ENCODE measurements at places on chromosomes 2 and 18.

DNA sequence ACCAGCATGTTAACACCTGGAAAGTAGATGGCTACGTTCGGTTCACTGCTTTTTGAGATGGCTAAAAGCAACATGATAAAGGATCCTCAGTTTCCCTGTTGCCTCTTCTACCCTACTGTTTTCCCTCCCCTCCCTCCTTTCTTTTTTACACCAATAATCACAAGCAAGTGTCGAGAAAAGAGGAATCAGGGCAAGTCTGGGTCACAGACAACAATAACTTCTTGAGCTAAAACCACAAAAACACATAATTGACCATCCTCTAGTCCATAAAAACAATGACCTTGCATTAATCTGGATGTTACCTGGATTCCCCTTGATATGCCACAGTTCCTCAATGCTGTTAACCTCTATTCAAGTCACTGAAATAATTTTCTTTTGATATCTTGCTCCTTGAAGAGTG, 736.6 kb upstream of the GCFC2 start:
- DNase-seq: no peak

- no peak for DNase-seq
Measured at GRCh38 chr2:153510996-153511395, 32.4 kb upstream of the RPRM start.

GRCh38 chr2:7025082-7025481, 107.9 kb downstream of the RNF144A start:
- DNase-seq: no peak

GRCh38 chr18:78984941-78985784, 5.5 kb downstream of the SALL3 start:
- DNase-seq: no peak

GRCh38 chr18:44918142-44918476, 237.4 kb downstream of the SETBP1 start:
- DNase-seq: no peak

- no peak for DNase-seq
Measured at GRCh38 chr2:120866483-120867140, 130.9 kb downstream of the GLI2 start.

GRCh38 chr2:238469155-238469554, 42.4 kb downstream of the ASB1 start:
- no peak for DNase-seq

DNA sequence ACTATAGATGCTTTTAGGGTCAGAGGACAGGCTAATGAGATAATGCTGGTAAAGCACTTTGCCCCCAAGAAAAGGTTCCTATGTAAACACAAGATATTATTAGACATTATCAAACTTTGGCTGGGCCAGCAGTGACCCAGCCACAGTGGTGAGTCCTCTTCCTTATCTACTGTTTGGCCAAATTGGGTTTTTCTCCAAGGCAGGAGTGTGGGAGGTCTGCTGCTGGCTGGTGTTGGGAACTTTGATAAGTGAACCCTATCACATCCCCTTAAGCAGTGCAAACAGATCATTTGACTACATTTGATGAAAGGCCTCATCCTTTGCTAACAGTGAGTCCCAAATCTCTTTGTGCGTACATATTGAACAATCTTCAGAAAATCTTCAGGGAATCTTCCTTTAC, 16.2 kb downstream of the FZD7 start:
- no peak for DNase-seq

GRCh38 chr2:149744865-149745264, 157.3 kb upstream of the MMADHC start:
- DNase-seq: peak; percentile 74

GRCh38 chr2:151904807-151905206, 76.6 kb upstream of the ARL5A start:
- DNase-seq: no peak

DNA sequence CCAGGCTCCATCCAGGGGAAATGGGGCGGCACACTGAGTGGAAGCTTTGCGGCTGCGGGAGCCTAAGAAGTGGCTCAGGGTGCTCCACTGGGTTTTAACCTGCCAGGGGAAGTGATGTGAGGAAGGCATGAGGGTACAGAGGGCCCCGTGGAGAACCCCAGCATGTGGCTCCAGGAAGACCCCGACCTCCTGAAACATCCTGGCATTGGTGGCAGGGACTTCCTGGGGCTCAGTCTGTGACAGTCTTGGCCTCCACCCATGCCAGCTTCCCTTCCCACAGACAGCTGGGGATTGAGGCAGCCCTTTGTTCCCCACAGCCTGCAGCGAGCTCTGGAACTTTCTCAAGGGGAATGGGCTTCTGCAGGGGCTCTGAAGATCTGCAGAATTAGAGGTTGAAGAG, 146.6 kb downstream of the TNS1 start:
- no peak for DNase-seq

- DNase-seq: no peak
Measured at GRCh38 chr2:186269536-186269935, 216.5 kb upstream of the ZC3H15 start.

GRCh38 chr2:46858702-46859090, 56.9 kb downstream of the MCFD2 start:
- peak; percentile 90 for DNase-seq

DNA sequence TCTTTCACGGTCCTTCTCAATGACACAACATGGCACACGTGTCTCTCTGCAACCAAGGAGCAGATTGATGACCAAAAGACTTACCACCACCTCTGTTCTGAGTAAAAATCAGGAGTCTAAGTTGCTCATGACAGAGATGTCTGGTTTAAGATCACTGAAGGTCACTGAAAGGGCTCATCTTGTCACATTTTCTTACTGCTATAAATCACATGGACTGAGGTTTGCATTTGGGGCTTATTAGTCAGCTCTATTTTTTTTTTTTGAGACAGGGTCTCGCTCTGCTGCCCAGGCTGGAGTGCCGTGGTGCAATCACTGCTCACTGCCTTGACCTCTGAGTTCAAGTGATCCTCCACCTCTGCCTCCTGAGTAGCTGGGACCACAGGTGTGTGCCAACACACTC, 19.4 kb downstream of the CFLAR start:
- DNase-seq: no peak

- no peak for DNase-seq
Measured at GRCh38 chr2:176879426-176879995, 333.1 kb upstream of the HNRNPA3 start.

DNA sequence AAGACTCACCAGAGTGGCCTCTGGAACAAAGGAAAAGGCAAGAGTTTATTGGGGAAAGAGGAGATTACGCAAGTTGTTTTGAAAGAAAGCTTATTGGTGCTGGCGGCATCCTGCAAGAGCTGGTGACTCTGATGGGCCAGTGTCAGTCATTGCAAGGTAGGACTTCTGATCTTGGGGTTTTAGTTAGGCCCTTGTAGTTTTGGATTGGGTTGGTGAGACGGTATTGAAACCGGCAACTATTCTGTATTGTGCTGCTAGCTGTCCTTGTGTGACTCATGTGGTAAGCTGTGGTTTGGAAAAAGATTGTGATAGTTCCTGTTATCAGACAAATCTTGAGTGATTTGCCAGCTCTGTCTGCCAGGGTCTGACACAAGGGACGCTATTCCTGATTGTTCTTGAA, 159.1 kb upstream of the PIEZO2 start:
- DNase-seq: peak; percentile 18

- no peak for DNase-seq
Measured at GRCh38 chr2:188598551-188598950, 306.9 kb downstream of the GULP1 start.

GRCh38 chr2:149465873-149466272, 121.7 kb downstream of the MMADHC start:
- no peak for DNase-seq

DNA sequence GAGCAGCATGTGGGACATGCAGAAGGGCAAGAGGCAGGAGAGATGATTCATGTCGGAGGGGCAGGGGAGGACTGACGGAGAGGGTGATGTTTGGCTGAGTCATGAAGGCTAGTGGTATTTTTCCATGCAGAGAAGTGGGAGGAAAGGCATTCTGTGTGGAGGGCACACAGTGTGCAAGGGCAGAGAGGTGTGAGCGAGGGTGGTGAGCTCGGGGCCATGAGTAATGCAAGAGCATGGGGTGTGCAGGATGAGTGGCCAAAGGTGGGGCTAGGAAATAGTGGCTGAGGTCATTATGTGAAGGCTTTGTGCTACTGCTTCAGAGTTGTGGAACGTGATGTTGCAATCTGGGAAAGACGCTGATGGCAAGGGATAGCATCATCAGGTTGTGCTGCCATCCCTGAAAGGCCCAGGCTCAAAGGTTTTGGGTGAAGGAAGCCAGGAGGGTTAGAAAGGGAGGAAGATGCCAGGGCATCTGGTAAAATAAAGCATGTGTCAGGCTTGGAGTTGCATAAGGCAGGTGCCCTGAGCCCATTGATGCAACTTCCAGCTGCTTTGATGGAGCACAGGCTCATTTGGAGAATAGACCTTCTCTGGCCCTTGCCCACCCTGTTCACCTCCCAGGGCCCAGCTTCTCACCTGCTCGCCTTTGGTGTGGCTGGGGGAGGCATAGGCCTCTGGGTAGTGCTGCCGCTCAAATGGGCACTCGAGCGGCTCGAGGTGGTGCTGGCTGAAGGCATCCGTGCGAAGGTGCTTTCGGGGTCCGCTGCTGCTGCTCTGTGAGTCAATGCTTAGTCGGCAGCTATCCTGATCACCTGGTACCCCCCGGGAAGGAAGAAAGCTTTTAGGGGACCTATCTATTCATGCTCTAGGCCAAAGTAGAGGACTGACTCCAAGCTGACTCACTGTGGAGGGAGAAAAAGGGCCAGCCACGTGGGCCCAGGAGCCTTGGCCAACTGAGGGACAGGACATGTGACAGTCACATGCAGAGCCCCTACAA, 37.5 kb downstream of the PAX8 start:
- DNase-seq: peak; percentile 93

DNA sequence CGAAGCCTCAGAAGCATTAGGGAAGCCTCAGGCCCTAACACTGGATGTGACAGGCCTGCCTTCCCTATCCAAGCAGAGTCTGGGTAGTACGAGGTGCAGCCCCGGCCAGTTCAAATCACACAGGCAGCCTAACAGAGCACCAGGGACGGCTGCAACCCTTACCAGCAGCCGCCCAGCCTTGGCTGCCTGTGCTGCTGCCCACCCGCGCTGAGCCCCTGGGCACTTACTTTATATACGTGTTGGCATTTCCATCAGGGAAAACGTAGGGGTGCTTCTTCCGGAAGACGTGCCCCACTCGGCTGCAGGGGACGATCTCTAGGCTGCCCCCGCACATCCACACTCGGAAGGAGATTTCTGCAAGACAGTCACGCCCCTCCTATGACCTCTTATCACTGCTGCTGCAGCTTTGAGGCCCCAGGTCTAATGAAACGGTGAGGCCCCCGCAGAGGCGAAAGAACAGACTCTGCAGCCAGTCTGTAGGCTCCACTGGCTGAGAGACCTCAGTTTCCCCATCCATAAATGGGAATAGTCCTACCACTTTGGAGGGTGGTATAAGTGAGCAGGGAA, 124.7 kb upstream of the CAPN13 start:
- no peak for DNase-seq

DNA sequence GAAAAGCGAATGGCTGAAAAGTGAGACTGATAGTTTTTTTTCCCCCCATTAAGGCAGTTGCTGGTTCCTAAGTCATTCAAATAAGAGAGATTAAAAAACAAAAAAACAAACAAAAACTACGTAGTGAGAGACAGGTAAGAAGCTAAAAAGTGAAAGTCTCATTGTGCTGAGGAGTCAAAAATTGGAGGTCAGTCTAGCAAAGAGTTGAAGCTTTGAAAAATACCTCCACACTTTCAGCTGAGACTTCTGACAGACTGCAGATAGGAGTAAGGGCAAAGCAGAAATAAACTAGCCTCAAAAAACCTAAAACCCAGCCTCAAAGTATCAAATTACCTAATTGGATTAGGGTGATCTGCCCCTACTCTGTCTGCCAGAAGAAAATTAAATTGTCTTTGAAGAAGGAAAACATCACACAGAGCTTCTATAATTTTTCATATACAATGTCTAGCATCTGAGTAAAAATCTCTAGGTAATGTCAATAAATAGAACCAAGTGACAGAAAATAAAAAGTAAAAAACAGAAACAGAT, 10.9 kb upstream of the EIF2AK3 start:
- DNase-seq: no peak

- no peak for DNase-seq
Measured at GRCh38 chr18:35470435-35470834, 27.3 kb downstream of the INO80C start.

DNA sequence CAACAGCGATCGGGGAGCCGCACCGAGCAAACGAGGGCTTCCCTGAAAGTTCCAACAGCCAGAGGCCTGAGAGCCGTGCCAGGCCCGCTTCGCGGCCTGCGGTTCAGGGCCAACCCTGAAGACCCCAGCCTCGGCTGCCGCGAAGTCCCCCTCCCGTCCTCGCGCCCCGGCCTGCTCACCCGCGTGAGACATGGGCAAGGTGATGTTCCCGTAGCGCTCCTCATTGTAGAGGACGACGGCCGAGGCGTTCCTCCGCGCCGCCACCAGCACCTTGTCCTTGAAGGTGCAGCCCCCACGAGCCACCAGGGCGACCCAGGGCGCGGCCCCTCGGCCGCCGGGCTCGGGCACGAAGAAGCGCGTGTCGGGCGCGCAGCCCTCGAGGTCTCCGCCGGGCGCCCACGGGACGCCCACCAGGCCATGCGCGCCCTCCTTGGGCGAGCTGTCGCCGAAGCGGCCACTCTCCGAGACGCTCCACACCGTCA, 510 bp downstream of the RNF149 start:
- DNase-seq: no peak

DNA sequence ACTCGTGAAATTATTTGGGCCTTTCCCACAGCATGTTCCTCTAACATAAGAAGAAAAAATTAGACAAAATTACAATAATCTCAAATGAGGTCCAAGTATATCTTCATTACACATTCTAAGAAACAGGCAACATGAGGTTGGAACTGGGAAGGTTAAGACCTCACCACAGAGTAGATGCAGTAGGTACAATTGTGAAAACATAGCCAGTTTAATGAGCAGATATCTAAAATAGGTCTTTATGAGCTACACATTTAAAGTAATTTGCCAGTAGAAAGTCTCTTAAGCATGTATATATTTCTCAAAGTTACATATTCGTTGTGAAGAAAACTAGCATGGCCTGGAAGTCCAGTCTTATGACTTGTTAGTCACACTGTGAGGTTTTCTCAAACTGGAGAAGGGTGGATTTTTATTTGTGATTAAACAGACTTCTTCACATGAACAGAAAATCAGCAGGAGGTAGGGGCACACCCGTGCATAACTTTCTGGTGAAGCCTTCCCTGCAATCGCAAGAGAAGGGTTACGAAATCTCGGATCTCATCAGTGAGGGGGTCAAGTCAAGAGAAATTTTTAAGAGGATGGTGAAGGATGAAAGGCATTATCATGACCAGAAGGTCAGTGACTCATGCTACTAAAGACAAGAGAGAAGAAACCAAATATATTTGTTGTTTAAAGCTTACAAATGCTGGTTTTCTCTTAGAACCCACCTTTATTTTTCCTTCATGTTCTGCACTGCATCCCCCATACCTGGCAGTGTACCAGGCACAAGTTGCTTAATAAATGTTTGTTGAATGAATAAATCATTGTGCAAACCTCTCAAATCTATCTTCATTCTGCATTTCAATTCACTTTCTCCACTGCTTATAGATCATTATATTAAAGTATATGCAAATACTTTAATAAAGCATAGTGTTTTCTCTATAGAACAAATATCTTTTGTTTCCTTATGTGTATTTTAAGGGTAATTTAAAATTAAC, 5.1 kb upstream of the RAB27B start:
- DNase-seq: peak; percentile 78
